CD4-positive, alpha-beta T cell treated with Interleukin-10 for 1 hour (primary cell): ENCODE measurements at places on chromosomes 5 and 9.

GRCh38 chr9:31847963-31848362 is 536.5 kb upstream of the ACO1 start:
- no peak for DNase-seq

- DNase-seq = no peak
These were observed 54.5 kb downstream of the EFNA5 start for GRCh38 chr5:107616213-107616612.

DNA sequence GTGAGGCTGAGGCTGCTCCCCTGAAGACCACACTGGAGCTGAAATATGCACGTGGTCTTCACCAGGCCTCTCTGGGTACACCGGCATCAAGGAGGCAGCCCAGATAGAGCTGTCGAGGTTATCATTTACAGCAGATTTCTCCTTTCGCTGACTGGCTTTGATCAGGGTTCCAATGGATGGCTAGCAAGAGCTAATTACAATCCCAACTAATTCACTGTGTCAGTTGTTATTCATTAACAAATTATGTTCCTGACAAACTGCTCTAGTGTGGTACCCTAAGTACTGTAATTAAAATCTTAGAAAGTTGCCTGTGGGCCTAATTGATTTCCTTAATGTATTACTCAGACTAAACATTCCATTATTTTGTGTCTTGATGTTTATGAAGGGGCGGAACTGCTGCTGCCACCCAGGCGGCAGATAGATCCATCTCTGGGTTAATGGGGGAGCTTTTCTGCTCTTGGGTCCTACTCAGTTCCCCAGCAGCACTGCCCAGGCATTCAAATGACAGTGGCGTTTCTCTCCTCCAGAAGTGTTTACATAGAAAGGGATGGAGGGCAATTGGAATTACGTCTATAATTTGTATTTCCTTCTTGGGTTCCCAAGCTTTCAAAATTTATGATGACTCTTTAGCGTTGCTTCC is 71.7 kb upstream of the RAD23B start:
- no peak for DNase-seq

- no peak for DNase-seq
These were observed 374.8 kb downstream of the EFNA5 start for GRCh38 chr5:107295914-107296313.

DNA sequence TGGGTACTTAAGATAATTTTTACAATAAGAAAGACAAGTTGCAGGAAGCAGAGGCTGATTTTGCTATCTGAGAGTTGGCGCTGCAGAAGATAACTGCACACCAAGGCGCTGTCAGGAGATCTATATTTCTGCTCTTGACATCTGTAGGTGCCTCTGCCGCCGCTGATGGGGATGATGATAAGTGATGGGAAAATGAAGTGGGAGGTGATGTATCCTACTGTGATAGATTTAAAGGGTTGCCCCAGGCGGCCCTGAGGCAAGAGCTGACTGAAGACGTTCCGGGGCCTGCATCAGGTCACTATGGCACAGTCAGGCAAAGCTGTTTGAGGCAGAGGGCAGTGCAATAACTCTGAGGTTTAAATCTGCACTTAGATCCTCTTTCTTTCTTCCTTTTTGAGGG is 78.1 kb downstream of the SNCAIP start:
- DNase-seq = no peak
